NCI-H1694 (cell line): ENCODE measurements at places on chromosomes 7 and 10.

DNA sequence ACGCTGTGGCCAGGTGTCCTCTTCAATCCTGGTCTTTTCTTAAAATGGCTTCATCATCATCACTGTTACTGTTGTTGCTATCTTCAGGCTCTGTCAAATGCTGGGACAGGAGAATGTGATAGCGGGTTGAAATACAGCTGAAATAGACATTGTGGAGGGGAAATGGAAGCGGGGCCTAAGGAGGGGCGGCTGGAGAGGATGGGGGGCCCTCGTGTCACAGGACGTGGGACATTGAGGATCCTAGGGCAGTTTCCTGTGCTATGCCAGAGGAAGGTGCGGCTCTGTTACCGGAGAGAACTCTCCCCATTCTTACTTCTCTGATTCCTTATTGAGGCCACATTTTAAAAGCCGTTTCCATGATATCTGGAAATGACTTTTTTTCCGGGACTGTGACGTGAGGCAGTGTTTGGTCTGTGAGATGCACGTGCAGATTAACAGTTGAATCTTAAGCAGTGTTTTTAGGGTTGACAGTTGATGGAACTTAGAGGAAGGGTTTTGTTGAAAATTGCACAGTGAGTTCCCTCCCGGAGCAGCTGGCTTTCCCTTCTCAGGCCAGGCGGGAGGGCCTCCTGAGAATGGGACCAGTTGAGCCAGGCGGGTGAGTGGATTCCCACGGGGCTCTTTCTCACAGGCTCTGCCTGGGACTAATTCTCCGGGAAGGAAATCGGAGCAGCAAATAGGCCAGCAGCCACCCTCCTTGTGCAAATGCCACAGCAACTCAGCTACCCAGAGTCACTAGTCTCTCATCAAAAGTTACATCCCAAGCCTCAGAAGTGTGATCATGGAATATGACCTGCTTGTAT, 125.2 kb downstream of the TACC2 start:
- no peak for DNase-seq

- DNase-seq = no peak
Observed at GRCh38 chr7:105951597-105951996, 11.5 kb upstream of the CDHR3 start.

GRCh38 chr7:115406219-115406618, 484.3 kb downstream of the MDFIC start:
- DNase-seq = no peak

DNA sequence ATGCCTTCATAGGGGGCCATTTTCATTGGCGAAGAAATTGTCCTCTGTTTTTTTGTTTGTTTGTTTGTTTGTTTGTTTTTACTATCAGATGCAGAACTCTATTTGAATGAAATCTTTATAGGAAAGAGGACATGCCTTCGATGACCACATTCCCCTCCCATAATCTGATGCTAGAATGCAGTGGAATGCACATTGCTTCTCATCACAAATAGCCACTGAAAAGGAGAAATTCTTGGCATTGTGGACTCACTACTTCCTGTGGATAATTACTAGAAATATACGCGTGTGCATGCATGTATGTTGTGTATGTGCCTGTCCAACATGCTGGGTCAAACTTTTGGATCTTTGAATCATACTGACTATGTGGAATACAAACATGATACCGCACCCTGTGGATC, 70.5 kb upstream of the SFMBT2 start:
- no peak for DNase-seq

GRCh38 chr7:139294951-139295575, 46.1 kb upstream of the FMC1 start:
- no peak for DNase-seq

- DNase-seq = no peak
Observed at GRCh38 chr10:126889421-126889820, 15.8 kb upstream of the DOCK1 start.

GRCh38 chr7:108836256-108836655, 266.6 kb downstream of the DNAJB9 start:
- no peak for DNase-seq

GRCh38 chr10:108561649-108562048, 1361.7 kb downstream of the XPNPEP1 start:
- DNase-seq = no peak

- no peak for DNase-seq
Observed at GRCh38 chr10:125593644-125594043, 89.3 kb downstream of the TEX36 start.
